GM23338 (cell line): ENCODE measurements at places on chromosomes 12 and 14. TPM values are rescaled to one million over a fixed set of nuclear protein-coding genes. Genes with fewer than 3 reads are reported as not detected.

GRCh38 chr14:95835121-95835730, 41.4 kb upstream of the TUNAR start:
- DNase-seq = no peak

GRCh38 chr12:28794786-28795185, 354.3 kb upstream of the FAR2 start:
- DNase-seq = no peak

Gene SYT1
- 37.9 and 48.7 TPM in 2 replicates for total RNA-seq

Gene KIF26A
- total RNA-seq = 82.9 and 103 TPM in 2 replicates

DNA sequence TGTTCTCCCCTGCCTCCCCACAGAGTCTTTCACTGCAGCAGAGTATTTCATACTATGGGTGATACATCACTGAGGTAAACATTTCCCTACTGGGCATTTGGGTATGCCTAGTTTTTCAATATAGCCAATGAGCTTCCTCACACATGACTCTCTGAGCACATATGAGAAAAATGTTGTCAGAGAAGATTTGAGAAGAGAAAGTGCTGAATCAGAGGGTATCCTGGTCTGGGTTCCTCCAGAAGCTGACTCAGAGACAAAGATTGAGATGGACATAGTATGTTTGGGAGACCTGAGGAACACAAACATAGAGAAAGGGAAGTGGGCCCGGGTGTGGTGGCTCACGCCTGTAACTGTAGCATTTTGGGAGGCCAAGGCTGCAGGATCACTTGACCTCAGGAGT, 12.6 kb downstream of the SLC8B1 start:
- DNase-seq = no peak

- no peak for DNase-seq
Measured at GRCh38 chr12:29818916-29819623, 35.3 kb upstream of the TMTC1 start.

DNA sequence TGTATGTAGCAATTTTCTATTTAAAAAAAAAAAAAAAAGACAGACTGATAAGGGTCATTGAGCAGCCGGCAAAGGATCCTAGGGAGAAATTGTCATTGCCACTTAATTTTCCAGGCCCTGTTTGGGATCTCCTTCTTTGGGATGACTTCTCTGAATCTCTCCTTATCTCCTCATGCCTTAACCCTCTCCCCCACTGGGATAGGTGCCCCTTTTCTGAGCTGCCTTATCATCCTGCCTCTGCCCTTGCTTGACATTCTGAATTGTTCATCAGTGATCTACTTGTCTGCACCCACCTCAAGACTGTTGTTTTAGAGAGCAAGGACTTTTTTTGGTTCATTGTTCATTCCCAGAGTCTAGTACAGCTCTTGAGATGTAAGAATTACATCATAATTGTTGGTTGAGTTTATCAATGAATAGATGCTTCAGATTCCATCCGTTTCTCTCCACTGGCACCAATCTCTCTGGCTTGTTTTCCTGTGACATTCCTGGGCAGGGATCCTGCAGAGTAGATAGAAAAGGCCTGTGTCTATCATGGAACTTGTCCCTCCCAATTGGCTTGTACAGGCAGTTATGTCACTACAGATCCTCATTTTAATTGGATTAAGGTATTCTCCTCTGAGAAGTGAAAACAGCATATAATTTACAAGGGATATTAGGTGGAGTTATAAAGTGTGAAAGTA, 42.6 kb downstream of the SOCS2 start:
- no peak for DNase-seq

Gene INSM2
- not detected in 2 replicates for total RNA-seq
